ENCODE measurements at places on chromosomes 2 and 18.

GRCh38 chr2:15984368-15985255, 44.3 kb downstream of the MYCN start:
- no peak for DNase-seq

DNA sequence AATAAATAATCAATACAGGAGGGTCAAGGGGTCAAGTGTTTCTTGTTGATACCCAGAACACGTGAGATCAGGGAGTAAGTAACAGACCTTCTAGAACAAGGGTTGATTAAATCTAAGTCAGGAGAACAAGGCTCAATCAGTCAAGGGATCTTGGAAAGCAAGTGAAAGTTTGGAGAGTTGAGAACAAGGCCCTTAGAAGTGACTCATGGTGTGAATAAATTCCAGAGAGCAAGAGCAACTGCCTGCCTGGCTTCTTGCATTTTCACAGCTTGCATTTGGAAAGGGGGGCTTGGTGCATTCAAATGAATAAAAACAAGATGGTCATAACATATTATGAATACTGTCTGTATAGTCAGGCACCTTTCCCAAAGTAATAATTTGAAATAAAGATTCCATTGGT, 256.1 kb downstream of the DPP10 start:
- no peak for DNase-seq

- no peak for DNase-seq
These were observed 57.2 kb upstream of the RNU4ATAC start for GRCh38 chr2:121473512-121473911.

DNA sequence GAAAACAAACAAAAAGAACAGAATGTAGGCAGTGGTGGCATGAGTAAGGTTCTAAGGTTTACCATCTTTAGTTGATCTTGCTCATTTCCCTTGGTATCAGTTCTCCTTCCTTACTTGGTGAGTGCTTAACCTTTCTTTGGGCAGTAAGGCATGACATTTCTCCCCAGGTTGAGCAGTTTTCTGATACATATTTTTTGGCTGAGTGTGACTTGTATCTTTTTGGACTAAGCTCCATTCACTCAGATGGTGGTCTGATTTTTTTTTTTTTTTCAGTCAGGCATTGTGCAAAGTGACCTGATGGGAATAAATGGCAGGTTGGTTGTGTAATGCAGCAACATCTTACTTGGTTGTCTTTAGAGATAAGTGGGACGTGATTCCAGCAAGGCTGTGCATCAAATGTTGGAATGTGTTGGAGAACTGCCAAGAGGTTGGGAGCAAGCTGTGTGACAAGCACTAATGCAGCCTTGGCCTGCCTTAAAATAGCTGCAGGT, 15.1 kb downstream of the SPTBN1 start:
- DNase-seq, result no peak

GRCh38 chr2:24745825-24746224, 47.4 kb downstream of the PTRHD1 start:
- no peak for DNase-seq

- no peak for DNase-seq
These were observed 5.9 kb downstream of the CTLA4 start for GRCh38 chr2:203873461-203873860.

DNA sequence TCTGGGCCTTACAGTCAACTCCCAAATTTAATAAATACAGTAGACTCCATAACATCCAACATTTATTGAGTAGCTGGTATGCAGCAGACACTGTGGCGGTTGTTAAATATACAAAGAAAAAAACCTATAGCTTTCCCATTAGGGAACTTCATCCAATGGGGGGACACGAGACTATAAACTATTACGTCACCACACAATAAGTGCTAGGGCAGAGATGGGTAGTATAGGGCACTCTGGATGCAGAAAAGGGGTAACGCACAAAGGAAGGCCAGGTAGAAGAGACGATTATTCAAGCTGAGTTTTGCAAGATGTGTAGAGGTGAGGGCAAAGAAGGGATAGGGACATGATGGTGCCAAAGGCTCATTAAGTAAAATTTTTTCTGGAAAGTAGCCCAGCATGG, 10.8 kb downstream of the CHN1 start:
- DNase-seq, result no peak

DNA sequence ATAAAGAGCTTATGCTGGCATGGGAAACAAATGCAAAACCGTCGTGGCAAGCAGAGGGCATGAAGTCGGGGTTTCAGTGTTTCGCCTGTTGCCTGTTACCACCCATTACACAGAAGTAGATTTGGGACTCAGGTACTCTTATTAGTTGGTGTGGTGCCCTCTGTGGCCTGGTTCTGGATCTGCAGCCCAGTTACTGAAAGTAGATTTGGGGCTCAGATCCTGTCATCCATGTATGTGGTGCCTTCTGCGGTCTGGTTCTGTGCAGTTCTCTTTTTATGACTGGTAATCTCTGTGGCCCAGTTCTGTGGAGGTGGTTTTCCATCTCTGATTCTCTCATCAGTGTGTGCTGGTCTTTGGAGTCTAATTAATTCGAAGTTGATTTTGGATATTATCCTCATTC, 45.2 kb downstream of the ADNP2 start:
- DNase-seq, result no peak

DNA sequence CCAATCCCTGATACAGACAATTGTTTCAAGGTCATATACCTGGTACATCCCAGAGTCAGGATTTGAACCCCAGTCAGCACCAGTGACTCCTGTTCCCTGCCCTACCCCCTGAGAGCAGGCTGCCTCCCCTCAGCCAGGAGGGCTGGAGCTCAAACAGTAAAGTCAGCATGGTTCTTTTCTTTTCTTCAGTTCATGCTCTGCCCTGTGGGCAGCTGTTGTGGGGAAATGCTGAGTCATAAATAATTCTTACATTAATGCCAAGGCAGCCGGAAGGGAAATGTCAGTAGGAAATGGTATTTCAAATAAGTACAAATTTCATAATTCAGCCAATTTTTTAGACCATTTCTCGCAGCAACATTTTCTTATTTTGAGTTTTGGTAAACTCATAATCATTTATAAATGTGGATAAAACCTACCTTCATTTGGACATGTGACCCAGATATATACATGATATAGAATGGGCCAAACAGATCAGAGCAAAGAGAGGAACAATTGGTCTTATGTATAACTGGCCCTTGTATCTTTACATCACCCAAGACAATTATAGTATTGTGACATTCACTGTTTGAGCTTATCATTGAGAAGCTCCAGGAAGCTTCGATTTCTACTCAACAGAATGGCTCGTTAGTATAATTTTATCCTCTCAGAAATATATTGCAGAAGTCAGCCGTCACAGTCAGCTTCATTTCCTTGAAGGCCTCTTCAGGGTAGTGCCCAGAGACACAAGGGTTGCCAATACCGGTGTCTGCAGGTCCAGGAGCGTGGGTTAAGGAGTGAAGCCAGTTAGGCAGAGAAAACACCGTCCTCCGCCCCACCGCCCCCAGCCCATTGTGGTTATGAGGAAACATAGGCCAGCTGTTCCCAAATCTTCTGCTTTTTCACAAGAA, 28.0 kb upstream of the SCYGR1 start:
- DNase-seq, result no peak

GRCh38 chr2:66749566-66749965, 314.6 kb downstream of the MEIS1 start:
- no peak for DNase-seq

DNA sequence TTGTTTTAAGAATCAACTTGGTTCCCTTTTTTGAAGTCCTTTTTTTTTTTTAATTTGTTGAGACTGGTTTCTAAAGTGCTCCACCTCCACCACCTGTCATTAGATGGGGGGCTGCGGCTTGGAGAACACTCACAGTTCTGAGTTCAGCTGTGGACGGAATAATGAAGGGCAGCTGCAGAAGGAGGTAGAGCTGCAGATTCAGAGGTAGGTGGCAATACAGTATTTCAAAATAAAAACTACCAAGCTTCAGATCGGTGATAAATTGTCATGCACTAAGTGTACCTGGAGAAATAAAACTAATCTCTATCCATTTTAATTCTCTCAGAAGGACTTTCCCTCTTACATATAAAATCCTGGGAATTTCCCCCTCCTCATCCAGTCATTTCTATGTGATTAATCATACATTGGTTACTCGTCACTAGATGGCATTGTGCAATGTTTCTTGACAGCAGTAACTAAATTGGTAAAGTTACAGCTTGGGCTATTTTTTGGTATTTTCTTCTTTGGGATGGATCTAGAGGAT, 81.1 kb upstream of the SLC39A10 start:
- no peak for DNase-seq

DNA sequence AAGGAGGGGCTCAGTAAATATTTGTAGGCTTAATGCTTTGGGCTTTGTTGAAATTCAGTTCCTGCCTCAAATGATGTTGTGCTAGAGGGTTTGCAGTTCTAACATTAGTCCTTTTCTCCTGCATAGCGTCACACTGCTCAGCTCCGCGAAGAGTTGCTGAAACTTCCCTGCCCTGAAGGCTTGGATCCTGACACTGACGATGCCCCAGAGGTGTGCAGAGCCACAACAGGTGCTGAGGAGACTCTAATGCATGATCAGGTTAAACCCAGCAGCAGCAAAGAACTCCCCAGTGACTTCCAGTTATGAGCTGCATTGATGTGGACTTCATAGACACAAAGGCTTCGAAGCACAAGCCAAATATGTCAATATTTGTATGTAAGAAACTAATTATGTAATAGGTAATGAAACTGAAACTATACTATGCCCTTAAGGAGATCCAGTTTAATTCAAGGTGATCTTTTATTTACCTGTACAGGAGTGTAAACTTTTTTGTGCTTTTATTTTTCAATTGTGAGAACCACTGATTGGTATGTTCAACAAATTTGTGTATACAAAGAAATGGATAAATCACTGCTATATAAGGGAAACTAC, 10.2 kb upstream of the TTC27 start:
- DNase-seq, result no peak

GRCh38 chr2:165056564-165056963, 101.2 kb upstream of the SLC38A11 start:
- no peak for DNase-seq

GRCh38 chr18:36015629-36016028, 43.1 kb downstream of the RMP24 start:
- DNase-seq, result no peak

GRCh38 chr2:170530803-170531564, 184.2 kb upstream of the SP5 start:
- DNase-seq, result no peak

- no peak for DNase-seq
These were observed 77.5 kb downstream of the EPHA4 start for GRCh38 chr2:221494556-221494955.

GRCh38 chr18:37391698-37392548, 173.7 kb downstream of the CELF4 start:
- DNase-seq, result no peak

GRCh38 chr18:67510831-67511230, 5.7 kb downstream of the DSEL start:
- DNase-seq, result no peak
